ENCODE measurements at places on chromosomes 7 and 10.

DNA sequence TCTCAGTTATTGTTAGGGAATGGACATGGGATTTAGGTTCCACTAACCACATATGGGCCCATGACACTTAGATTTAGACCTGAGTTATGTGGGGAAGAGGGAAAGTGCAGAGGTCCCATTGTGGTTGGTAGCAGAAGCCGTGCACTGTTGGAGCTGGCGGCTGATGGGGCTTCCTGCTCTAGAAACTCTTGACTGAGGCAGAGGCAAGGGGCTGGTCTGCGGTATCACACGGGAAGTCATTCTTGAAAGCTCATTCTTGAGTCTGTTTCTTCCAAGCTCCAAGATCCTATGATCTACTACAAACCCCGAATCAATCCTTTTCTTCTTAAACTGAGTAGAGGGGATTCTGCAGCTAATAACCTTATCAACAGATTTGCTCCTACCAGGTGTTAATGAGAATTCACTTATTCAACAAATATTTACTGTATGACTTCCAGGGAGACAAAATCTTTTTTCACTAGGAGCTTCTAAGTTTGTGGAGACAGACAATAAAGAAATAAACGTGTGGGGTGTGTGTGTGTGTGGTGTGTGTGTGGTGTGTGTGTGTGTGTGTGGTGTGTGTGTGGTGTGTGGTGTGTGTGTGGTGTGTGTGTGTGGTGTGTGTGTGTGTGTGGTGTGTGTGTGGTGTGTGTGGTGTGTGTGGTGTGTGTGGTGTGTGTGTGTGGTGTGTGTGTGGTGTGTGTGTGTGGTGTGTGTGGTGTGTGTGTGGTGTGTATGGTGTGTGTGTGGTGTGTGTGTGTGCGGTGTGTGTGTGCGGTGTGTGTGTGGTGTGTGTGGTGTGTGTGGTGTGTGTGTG, 57.1 kb downstream of the AOC1 start:
- no peak for DNase-seq

DNA sequence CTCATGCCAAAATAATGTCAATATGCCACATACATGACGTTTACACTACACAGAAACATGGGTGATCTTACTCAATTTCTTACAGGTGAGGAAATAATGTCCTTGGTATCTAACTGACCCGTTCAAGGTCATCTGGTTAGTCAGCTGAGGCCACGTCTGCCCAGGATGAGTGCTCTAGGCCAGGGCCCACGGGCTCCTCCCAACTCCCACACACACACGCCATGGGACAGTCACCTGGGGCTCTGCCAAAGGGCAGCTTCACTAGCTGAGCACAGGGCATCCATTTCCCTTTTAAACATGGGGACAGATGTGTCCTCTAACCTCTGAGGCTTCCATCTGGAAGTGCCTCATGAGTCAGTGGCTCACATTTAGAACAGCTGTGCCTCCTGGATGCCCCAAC, 123.9 kb downstream of the TNS3 start:
- no peak for DNase-seq

GRCh38 chr10:13527864-13528122, 1.0 kb downstream of the BEND7 start:
- DNase-seq: no peak

- DNase-seq: peak; percentile 43
These were observed 205.0 kb downstream of the DIP2C start for GRCh38 chr10:484441-484924.

DNA sequence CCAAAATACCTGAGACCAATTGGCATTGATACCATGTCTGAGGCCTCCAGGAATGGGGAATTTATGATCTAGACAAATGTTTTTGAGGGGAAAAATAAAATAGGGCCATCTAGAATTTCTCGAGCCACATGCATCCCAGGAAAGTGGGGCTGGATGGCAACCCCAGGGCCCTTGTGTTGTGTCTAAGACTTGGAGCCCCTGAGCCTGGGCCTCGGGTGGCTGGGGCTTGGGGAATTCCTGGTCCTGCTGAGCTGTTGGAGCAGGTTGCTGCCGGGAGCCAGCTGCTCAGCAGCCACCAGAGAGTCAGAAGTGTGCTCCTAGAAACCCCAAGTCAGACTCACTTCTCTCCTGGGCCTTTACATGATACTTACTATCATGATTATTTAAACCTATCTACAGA, 172.9 kb downstream of the WDR37 start:
- no peak for DNase-seq

DNA sequence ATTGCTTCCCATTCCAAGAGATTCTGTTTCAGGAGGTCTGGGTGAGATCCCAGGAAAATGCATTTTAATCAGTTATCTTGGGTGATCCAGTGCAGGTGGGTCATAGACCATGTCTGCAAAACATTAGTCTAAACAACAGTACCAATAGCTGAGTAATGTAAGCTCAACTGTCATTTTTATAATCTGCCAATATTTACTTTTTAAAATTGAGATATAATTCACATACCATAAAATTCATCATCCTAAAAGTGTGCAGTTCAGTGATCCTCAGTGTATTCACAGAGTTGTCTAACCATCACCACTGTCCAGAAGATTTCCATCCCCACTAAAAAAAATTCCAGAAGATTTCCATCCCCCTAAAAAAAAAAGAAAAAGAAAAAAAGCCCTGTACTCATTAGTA, 51.0 kb downstream of the FAM204A start:
- no peak for DNase-seq

DNA sequence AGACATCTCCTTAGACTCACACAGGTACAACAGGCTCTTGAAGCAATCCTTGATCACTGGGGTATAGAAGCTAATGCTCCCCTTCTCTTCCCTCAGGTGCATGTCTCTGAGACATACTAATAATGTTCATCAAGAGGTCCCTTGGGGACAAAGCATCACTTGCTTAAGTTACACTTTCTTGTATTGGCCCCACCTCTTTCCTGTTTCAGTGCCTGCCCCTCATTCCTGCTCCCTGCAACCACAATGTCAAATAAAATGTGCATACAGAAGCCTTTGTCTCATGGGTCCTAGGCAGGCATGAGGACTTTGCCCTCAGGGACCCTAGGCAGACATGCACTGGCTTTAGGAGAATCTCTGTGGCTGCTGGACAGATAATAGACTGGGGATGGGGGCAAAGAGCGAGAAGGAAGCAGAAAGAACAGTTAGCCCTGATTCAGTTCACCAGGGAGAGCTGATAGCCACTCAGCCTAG, 175.0 kb upstream of the NPY start:
- no peak for DNase-seq

GRCh38 chr7:44693641-44694313, 54.9 kb upstream of the ZMIZ2 start:
- DNase-seq: no peak

DNA sequence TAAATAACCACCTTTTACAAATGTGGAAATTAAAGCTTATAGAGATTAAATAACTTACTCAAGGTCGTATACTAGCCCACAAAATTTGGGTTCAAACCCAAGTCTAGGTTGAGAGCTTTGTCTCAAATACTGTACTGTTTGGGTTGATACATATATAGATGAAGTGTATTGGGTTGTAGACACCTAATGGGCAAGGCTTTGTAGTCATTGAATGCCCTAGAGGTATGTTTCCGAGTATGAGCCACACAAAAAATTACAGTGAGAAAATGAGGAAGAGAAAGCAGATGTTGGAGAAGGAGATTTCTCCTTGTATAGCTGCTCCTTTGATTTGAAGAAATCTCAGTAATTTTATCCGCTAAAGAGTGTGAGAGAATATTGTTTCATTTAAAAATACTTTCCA, 60.6 kb downstream of the C1GALT1 start:
- DNase-seq: no peak

DNA sequence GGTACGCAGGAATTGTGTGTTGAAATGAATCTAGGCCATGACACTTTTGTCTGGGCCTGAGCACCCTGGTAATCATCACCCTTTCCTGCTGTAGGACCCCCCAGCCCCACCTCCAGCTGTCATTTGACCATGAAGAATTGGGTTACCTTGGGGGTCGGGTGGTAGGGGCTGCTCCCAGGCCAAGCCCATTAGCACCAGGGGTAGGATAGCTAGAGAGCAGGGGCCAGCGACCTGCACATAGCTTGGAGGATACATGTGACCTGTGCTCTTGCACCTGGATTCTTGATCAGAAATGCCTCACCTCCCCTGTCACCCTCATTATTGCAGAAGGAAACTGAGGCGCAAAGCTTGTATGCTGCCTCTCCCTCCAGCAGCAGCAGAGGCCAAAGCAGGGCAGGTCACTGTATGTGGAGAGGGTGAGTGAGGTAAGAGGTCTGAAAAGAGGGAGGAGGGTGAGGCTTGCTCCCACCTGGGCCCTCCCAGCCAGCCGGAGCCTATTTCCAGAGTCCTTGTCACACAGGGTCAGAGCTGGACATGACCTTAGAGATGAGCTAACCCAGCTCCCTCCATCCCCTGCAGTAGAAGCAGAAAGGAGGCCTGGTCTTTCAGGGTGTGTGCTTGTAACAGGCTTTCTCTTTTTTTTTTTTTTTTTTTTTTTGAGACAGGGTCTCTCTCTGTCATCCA, 35.3 kb upstream of the ANKRD2 start:
- DNase-seq: no peak

GRCh38 chr10:89522463-89522862, 12.9 kb downstream of the SLC16A12 start:
- no peak for DNase-seq

DNA sequence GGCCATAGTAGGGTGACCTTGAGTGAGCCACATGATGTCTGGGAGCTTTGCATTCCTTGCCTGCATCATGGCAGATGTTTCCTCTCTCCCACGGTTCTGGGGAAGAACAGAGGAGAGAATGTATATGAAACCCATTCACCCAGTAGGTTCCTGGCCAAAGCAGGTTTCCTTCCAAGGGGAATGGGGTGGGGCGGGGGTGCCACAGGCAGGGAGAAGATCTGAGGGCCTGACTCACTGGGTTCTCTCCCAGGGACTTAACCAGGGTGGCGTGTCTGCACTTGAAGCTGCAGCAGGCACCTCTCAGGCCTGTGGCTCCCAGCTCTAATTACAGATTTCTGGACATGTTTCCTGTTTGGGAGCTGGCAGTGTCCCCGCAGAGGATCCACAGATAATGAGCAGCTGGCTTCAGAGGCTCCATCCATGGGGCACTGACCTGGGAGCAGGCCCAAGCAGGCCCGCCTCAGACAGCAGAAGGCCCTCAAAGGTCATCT, 50.2 kb upstream of the ZMIZ1 start:
- no peak for DNase-seq

- no peak for DNase-seq
These were observed 1094.1 kb downstream of the DNAJB9 start for GRCh38 chr7:109663806-109664205.

GRCh38 chr7:7384228-7384627, 151.4 kb downstream of the COL28A1 start:
- no peak for DNase-seq

DNA sequence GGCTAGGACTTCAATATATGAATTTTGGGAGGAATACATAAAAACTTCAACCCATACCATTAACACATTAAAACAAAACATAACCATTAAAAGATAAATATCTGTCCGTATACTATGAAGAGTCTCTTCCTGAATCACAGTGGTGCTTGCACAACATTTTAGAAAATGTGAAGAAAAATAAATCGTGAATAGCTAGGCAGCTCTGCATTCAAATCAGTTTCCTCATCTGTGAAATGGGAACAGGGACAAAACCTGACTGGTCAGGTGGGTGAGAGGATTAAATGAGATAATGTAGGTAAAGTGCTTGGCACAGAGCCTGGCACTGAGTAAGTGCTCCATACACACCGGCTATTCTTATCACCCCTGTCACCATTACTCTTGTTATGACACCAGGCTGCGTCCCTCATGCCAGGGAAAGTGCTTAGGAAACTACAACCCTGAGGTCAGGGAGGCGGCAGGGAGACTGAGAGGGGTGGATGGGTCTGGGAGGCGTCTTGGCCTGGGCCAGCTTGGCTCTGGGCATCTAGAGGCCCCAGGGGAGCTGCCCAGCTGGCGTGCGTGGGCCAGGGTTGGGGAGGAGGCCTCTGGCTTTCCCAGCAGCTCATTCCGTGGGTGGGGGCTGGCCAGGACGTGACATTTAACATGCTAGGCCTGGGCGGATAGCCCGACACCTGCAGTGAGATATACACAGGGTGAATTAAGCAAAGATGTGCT, 78.3 kb downstream of the SH3PXD2A start:
- peak; percentile 66 for DNase-seq

DNA sequence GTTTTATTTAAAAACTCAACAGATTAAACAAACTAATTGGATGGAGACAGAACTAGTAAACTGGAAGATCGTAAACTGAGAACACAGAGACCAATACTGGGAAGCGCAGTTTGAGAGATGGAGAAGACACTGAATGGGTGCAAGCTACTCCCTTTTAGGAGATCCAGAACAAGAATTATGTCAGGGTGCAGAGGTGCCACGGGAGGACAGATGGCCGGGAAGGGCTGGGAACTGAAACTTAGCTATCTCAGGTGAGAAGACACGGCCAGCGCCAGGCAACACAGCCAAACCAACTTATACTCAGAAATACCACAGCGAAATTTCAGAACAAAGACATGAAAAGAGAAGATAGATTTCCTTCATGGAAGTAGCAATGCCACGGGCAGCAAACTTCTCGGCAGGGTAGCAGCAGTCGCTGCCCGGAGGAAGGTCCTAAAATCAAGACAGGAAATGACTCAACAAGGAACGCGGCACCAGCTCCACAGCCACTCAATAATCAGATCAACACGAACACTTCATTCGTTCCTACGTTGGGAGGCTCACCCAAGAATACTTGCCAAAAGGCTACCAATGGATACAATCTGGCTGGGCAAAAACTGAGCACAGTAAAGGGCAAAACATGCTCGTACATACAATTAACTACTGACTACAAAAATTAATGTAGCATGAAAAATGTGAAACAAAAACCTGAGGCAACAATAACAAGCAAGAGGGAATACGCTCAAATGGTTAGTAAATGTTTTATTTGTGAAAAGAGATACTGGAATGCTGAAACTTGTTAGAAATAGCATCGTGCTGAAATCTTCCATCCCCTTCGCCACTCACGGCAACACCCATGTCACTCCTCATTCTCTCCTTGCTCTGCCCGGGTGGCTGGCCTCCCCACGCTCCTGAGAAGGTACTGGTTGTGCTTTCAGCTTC, 2.2 kb upstream of the LRRC27 start:
- DNase-seq: no peak

GRCh38 chr7:28406192-28406591, 6.1 kb upstream of the CREB5 start:
- no peak for DNase-seq

GRCh38 chr10:89810908-89811525, 109.6 kb downstream of the KIF20B start:
- no peak for DNase-seq

GRCh38 chr7:111090846-111091245, at the start of gene LRRN3:
TSS of gene LRRN3 (plus strand) at chr7:111091127. CDS start at chr7:111122773, 31,646 bp downstream.
- DNase-seq: no peak

DNA sequence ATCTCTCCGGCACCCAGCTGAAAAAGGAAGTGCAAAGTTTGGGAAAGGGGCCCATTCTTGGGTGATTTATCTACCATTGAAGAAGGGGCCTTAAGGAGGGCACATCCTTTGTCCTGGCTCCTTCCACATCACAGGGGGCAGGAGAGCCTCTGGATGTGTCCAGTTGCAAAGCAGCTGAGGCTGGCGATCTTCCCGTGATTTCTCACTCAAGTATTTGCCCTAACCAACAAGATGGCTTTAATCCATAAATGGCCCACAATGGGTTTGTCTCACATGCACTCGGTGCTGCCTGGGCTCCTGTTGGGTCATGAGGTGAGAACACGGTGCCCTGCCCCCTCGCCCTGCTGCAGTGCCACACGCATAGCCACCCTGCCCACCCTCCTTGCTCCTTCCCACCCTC, 14.2 kb upstream of the FRMPD2 start:
- DNase-seq: no peak

Measured in GM10248 (cell line).